ENCODE measurements at places on chromosomes 6 and 20. TPM values are rescaled to one million over a fixed set of nuclear protein-coding genes. Genes with fewer than 3 reads are reported as not detected.

DNA sequence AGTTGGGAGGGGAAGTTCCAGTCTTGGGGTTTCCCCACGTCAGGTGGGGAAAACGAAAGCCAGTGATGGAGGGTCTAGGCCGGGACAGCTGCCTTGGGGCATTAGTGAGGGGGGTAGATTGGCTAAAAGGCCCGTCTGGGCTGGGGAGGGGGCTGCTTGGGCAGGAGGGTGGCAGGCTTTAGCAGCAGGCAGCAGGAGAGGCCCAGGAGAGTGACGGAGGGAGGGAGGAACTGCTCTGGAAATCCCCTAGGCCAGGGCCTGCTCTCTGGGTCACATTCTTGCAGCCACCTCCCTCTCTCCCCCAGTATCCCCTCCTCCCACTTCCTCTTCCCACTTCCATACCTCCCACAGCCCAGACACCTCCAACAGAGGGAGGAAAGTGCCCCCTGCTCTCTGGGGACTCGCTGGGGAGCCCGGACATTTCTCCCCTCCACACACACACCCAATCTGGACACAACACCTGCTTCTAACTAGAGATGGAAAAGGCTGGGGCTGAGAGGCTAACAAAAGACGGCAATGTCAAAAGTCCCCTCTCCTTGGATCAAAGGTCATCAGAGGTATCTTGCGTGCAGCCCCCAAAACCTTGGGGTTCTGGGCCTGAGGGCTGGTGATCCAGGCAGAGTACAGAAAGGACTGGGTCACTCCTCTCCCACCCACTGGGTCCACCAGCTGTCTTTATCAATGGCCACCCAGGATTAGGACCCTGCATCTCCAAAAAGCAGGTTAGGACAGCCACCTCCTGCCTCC is 1.8 kb downstream of the NFKBIE start:
- peak overlapping the region; percentile 87 for H3K27ac ChIP-seq
- no peaks in the 10 kb centered on the region for H3K36me3 ChIP-seq
- peak overlapping the region; percentile 96 for H3K4me3 ChIP-seq
- DNase-seq, result no peak
- H3K4me1 ChIP-seq, result peaks cover 52% of the 10 kb centered on the region

DNA sequence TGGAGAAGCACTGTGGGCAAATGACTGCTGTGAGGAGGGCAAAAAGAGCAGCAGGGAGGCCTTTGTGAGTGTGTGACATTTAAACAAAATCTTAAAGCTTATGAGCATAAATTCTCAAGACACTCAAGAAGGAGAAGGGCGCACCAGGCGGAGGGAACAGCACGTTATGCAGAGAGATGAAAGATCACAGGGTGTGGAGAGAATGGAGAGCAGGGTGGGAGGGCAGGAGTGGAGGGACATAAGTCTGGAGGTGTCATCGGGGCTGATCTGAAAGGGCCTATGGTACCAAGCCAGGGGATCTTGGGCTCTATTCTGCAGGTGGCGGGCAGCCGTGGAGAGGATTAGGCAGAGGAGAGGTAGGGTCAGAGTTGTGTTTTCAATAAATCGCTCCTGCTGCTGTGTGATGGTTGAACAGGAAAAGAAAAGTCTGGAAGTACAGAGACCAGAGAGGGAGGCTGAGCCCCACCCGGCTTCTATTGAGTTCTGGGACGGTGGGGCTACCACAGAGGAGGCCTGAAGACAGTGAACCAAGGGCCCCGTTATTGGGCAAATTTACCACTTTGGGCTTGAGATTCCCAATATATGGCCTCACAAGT is 24.3 kb upstream of the DLGAP4 start:
- H3K4me3 ChIP-seq, result no peak overlapping the region
- H3K36me3 ChIP-seq, result no peaks in the 10 kb centered on the region
- H3K4me1 ChIP-seq, result no peaks in the 10 kb centered on the region
- no peak overlapping the region for H3K27ac ChIP-seq
- DNase-seq, result no peak

- no peaks in the 10 kb centered on the region for H3K36me3 ChIP-seq
- no peak overlapping the region for H3K4me3 ChIP-seq
- H3K27me3 ChIP-seq, result no peaks in the 10 kb centered on the region
- no peak for DNase-seq
- peaks cover 20% of the 10 kb centered on the region for H3K4me1 ChIP-seq
These were observed 106.8 kb upstream of the RIPOR2 start for GRCh38 chr6:25042536-25042935.

The RALGAPB gene
- 35.2 TPM for total RNA-seq

DNA sequence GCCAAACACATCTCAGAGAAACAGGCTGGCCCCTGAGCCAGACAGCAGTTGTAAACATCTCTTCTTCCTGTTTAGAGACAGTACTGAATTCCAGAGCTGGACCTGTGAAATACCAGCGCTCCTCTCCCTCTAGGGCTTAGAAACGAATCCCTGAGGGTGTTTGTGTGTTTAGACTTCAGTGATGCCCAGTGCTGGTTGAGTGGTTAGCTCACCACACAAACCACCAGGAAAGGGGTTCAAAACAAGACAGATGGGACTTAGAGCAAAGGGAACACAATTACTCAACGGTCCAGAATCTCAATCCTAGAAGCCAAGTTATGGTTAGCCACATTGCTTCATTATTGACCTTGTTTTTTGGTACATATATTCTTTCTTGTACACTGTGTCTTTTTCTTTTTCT is 108.7 kb upstream of the TMEM170B start:
- H3K4me1 ChIP-seq, result peaks cover 80% of the 10 kb centered on the region
- H3K27me3 ChIP-seq, result no peaks in the 10 kb centered on the region
- no peak overlapping the region for H3K4me3 ChIP-seq

- peaks cover 5% of the 10 kb centered on the region for H3K36me3 ChIP-seq
- no peak for DNase-seq
- H3K27ac ChIP-seq, result no peak overlapping the region
These were observed 2.7 kb upstream of the C6orf163 start for GRCh38 chr6:87341899-87342298.

The GHRH gene
- not detected for total RNA-seq

The CD83 gene
- total RNA-seq, result 7.1 TPM
